ENCODE measurements at places on chromosomes 4 and X.

GRCh38 chr4:86778175-86778574, 71.0 kb downstream of the SLC10A6 start:
- ATAC-seq: peak; percentile 96

- ATAC-seq: no peak
Observed at GRCh38 chrX:109848461-109849050, 115.5 kb upstream of the ACSL4 start.

DNA sequence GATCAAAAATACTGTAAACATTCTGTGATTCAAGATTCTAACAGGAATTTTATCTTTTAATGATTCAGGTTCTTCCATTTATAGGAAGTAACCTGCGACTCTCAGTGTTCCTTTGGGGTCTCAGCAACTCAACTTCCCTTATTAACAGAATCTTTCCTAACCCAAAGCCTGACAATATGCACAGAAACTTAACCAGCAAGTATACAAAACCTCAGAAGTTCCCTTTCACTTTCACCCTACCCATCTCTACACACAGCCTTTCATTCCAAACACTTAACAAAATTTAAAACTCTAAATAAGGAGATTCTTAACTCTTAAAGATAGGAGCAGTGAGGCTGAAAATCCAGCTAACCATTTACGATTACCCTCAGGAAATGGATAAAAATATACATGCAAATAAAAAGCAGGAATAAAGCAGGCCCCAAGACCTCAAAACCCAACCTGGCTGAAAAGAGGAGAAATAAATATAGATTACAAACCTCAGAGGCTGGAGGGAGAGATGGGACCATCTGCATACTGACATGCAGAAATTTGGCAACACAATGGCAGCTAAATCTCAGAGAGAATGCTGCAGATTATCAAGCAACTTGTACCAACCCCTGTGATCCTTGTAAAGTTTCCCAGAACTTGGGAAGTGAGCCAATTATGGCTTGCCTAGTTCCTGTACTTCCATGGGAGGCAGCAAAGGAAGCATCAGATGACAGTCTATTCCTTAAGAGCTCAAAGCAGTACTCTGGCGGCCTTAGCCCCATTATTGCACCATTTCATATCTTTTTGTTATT, 101.0 kb downstream of the ATP11C start:
- peak; percentile 70 for ATAC-seq

DNA sequence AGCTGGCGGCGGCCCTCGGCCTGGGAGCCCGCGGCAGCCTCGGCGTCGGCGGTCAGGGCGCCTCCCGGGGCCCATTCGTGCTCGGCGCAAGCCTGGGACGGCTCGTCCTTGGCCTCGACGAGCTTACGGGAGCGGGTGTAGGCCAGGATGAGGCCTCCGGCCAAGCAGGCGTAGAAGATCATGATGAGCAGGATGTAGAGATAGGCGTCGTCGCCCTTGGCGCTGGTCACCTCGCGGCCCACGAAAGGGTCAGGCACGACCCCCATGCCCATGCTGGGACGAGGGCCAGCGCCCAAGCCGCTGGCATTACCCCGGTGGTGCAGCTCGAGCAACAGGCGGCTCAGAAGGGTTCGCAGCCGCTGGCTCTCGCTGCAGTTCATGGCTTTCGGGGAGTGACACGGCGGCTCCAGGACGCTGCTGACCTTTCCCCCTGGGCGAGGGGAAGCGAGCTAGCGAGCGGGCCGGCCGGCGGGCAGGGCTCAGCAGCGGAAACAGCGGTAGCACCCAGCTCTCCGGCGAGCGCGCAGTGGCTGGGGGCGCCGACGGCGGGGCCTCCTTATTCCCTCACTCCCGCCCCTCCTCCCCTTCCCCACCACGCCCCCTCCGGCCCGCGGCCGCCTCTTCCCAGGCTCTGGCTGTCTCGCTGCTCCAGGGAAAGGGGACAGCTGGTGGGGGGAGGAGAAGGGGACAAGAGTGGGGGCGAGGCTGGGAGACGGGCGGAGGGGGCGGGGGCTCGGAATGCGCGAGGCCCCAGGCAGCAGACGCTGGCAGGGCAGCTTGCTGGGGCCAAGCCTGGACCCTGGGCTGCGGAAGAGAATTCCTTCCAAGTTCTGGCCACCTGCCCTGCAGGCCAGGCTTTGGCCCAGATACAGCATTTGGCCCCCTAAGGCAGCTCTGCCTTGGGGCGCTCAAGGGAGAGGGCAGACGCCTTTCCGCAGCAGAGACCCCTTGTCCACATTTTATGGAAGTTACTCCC, at the start of gene KCNE5:
TSS of gene KCNE5 (minus strand) at position 532 of the 976 bp plus-strand sequence. CDS start at position 380, 152 bp downstream.
- ATAC-seq: peak; percentile 31

DNA sequence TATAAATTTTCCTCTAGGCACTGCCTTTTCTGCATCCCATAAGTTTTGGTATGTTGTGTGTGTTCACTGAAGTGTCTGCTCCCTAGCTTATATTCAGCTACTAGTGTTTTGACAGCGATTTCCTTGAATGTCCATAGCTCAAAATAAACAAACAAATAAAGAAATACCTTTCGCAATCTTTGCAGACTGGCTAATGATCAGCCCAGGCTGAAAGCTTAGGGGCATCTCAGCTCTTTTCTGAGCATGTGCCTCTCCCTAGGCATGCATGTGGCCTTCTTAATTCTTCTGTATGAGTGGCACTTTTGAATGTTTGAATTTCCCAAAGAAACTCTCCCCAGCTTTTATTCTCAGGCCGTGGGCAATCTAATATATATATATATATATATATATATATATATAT, 44.6 kb upstream of the SHROOM4 start:
- no peak for ATAC-seq

- no peak for ATAC-seq
Observed at GRCh38 chr4:89212666-89213381, 94.8 kb downstream of the GPRIN3 start.

DNA sequence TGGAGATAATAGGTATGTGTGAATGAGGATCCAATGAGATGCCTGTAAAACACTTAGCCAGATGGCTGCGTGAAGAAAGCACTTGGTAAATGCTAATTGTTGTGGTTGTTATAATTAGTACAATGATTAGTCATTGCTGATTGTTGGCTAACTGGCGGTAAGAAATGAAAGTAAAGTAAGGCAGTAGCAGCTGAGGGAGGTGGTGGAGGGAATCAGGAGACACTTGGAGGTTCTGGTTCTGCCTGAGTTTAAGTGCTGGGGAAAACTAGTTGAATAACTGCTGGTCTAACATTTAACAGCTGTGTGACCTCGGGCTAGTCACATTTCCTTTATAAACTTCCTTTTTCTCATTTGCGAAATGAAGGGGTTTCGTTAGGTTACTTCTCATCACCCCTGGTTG, 30.9 kb downstream of the CD38 start:
- no peak for ATAC-seq

GRCh38 chr4:150581641-150582051, 305 bp upstream of the MAB21L2 start:
- ATAC-seq: no peak

DNA sequence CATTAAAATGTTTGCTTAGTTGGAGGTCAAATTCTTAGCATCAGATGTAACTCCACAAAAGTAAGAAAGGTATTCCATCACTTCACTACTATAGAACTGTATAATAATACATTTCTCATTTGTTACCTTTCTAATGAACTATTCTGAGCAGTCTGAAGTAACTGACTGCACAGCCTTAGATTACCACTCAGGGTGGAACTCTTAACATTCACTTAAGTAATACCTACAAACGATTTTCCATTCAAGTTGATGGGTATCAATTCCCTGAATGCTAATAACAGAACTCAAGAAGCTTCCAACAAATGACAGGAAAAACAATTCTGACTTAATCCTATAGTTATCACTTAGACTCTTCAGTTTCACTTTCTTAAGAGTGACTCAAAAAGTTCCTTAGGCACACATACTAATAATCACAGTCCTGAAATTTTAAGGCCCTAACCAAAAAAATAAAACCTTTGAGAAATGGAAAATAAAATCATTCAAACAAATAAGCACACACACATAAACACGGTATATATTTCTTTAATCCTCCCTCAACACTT, 20.9 kb downstream of the HNRNPD start:
- no peak for ATAC-seq

DNA sequence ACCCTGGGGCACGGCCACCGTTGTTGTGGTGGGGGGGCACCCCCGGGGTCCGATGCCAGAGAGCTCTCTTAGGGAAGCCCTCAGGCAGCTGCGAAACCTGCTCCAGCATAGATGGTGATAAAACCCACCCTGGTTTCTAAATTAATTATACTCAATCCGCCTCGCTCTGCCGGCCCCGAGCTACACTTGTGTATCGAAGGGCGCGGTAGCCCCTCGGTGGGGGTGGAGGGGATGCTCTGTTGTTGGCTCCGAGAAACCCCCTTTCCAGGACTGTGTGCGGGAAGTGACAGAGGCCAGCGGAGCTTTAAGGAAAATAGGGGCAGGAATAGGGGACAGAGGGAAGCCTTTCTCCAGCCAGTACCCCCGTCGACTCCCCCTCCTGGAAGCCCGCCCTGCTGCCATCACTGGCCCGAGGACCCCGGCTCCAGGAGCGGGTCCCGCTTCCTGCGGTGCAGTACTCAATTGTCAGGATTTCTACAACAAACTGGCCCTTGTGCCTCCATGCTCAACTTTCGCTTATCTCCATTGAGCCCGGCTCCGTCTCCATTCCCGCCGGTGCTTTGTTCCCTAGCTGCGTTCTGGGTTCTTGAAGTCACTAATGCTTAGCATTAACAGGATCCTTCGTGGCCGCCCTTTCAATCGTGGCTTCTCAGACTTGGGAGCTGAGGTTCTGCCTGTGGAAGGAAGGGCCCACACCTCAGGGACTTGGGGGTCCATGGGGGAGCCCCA, 408.2 kb downstream of the BCOR start:
- peak; percentile 29 for ATAC-seq

DNA sequence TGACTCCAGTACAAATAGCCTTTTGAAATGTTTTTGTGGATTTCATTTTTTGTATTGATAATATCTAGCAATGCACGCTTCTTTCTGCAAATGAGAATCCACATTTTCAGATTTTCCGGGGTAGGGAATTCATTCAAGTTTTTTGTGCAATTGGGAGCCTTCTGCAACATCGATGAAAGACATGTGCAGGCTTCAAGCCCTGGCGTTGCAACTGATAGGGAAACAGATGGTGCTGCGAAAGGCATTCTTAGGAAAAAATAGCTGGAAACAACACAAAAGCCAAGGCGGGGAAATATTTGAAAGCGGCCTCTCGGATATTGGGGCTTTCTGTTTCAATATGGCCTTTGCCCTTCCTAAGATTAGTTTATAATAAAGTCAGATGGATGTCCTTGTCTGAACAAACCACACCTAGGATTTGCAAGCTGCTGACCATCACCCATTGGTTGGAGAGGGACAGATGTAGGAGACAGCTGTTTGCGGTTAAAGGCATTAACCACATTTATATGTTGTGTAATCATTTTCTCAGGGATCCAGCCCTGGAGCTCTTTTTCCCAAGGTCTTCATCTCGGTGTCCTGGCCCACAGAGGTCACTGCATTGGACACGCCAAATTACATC, 136.5 kb downstream of the PRKX start:
- peak; percentile 70 for ATAC-seq

DNA sequence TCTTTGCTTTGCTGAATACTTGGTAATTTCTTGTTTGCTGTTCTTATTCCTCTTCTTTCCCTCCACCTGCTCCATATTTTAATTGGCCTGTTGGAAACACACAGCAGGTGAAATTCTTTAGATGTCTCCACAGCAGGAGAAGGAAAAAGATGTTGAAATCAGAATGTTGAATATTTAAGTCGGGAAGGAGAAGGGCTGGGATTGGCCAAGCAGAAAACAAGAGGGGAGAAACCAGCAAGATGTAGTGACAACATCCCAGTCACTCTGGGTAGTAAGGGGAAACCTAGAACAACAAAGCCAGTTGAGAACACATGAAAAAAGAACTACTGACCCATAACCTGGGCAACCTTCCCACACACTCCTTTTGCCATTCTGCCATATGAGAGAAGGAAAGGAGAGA, 37.3 kb upstream of the STAG2 start:
- no peak for ATAC-seq

DNA sequence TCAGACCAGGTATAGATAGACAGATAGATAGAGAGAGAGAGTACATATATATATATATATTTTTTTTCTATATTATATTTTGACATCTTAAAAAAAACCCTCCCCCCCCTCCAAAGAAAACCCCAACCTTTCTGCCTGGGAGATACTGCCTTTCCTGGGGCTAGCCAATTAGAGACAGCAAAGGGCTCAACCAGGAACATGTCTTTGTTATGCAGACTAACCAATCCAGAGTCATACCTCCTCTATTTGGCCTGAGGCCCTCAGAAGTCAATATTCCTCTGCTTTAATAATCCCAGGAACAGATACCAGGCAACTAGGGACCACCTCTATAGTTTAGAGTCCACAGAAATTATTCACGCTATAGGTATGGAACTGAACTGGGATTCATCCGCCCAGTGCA, 135.6 kb upstream of the MAD2L1 start:
- no peak for ATAC-seq

DNA sequence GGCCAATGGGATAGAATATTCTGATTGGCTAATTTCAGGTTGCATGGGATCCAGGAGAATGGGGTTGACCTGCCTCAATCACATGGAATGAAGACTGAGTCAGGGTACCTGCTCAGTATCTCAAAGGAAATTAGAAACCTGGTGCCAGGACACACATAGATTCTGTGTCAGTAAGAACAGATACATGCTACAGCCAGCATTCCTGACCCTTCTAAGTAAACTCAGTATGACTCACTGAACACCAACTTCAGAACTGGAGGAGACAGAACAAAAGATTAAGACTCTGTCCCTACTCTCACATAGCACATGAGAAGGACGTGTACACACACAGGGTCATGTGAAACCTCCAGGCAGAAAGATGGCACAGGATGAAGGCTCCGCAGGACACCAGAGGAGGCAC, 54.5 kb downstream of the FAM184B start:
- no peak for ATAC-seq

- no peak for ATAC-seq
Observed at GRCh38 chr4:55509266-55509665, 37.4 kb downstream of the CLOCK start.

DNA sequence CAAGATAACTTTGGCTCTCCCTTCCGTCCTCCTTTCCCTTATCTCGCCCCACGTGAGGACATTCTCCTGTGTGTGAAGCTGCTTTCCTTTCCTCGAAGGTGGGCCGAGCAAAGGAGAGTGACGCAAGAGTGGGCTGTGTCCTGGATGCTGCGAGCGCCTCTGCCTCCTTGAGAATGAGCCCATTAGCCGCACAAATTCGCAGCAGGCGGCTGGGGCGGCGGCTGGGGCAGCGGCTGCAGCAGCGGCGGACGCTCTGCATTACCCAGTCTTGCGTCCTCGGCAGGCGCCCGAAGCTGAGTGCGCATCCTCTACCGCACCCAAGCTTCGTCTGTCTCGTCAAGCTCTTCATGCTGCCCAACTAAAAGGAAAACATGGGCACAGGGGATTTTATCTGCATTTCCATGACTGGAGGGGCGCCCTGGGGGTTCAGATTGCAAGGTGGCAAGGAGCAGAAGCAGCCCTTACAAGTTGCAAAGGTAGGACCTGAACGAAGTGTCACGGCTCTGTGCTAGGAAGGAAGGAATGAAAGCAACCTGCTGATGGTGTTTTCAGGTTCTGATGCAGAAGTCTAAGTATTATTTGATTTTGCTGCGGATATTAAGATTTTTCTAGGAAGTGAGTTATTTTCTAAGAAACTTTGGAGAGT, at the start of gene SYNPO2:
TSS of gene SYNPO2 (plus strand) at position 189 of the 646 bp plus-strand sequence. CDS start at position 372, 183 bp downstream.
- peak; percentile 100 for ATAC-seq

Measured in motor neuron (in vitro differentiated cells).